Stimulated activated CD4-positive, alpha-beta T cell treated with anti-CD3 and anti-CD28 coated beads, Interleukin-2, amount 100 ng/mL, for 24 hours (primary cell): ENCODE measurements at places on chromosomes 6 and 20.

GRCh38 chr6:5151955-5152401 is 66.8 kb downstream of the PPP1R3G start:
- no peak for DNase-seq

GRCh38 chr6:128738112-128738511 is 144.8 kb upstream of the LAMA2 start:
- no peak for DNase-seq

GRCh38 chr6:101783287-101783686 is 389.8 kb downstream of the GRIK2 start:
- no peak for DNase-seq

- peak; percentile 51 for DNase-seq
Measured at GRCh38 chr20:53070706-53071392, 98.7 kb downstream of the TSHZ2 start.

- no peak for DNase-seq
Measured at GRCh38 chr6:26379292-26379691, 3.6 kb upstream of the BTN2A2 start.

GRCh38 chr20:35917077-35917476 is 37.2 kb downstream of the SCAND1 start:
- no peak for DNase-seq

- DNase-seq = no peak
Measured at GRCh38 chr20:18613553-18613952, 25.7 kb downstream of the DTD1 start.

GRCh38 chr6:110938171-110938570 is 20.3 kb upstream of the GTF3C6 start:
- no peak for DNase-seq

GRCh38 chr6:168272415-168273325 is 46.9 kb downstream of the DACT2 start:
- DNase-seq = no peak

DNA sequence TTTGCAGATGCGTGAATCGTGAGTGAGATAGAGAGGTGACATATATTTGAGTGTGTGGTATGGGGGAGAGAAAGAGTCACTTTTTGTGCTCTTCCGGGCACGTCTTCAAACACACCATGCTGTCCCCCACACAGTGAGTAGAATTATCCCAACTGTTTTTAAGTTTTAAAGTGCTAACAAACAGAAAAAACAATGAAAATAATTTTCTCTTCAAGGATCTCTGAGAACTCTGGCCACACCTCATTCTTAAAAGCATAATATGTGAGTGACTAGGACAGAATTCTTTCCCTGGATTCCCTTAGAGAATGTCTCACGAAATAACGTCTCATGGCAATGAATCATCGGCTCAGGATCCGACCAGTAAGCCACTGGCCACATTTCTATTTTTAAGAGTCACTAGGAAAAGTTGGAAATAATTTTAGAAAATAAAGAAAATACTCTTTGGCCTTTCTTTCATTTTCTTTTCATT is 235.7 kb upstream of the ZNF217 start:
- DNase-seq = no peak

DNA sequence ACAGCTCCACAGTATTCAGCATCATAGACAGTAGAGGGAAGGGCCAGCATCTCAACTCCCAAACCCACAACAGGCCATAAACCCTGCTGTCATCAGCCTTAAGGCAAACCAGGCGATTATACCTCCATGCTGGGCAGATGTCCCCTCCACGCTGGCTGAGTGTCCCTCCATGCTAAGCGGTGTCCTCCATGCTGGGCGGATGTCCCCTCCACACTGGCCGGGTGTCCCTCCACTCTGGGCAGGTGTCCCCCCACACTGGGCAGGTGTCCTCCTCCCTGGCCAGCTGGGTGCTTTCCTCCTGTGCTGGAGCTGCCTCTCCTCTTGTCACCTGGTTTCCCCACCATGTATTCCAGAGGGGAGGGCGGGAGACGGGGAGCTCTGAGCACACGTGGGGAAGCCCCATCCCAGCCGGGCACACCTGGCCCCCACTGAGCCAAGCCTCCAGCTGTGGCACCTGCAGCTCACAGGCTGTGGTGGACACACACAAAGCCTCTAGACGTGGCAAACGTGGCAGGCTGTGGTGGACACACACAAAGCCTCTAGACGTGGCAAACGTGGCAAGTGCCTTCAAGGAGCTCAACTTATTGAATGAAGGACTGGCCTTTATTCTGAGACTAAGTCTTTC is 197.1 kb downstream of the TAF4 start:
- DNase-seq = no peak

DNA sequence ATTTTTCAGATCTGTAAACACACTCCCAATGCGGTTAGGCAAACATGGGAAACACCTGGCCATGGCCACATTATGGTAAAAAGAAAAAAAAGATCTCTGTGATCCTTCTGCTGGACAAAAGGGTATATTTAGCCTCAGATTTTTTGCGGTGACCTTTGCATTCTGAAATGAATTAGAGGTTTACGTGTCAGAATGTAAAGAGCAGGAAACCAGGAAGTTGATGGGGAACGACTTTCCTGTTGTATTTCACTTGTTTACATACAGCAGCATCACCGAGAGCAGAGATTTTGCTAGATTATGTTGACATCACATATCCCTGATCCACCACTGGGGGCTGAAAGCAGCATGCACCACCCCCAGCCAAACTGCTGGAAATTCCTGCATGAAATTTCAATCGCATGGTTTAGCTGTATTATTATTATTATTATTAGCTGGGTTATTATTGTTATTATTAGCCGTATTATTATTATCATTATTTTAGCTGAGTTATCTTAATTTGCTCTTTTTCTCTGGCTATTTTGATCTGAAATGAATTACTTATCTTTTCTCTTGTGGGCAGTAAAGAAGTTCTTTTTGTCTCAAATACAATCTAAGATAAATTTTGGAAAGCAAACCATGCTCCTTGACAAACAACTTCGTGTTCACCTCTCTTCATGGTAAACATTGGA is 189.4 kb downstream of the ZFP64 start:
- DNase-seq = no peak

GRCh38 chr6:12436683-12437082 is 146.5 kb downstream of the EDN1 start:
- DNase-seq = no peak

DNA sequence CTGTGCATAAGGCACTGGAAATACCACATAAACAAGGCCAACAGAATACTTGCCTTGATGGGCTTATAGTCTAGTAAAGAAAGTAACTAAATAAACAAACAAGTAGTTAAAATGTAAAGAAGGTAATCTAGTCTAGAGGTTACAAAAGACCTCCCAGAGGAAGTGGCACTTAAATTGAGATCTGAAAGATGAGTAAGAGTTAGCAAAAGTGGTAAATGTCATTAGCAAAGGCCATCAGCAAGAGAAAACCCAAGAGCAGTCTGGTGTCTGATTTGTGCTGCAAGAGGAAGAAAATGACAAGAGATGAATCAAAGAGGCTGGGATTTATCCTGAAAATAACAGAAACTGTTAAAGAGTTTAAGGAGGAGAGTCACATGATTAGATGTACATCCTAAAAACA is 96.6 kb upstream of the SMLR1 start:
- DNase-seq = no peak

GRCh38 chr6:112029045-112029822 is 24.7 kb upstream of the CCN6 start:
- DNase-seq = peak; percentile 77

- peak; percentile 30 for DNase-seq
Measured at GRCh38 chr20:37392441-37393195, 46.7 kb downstream of the SRC start.

- no peak for DNase-seq
Measured at GRCh38 chr6:3227363-3228045, at the start of gene TUBB2B. Gene TUBB2B, minus strand, starts transcription at chr6:3227653. Its CDS starts 110 bp downstream, at chr6:3227543.

GRCh38 chr20:6700563-6701329 is 66.7 kb upstream of the BMP2 start:
- DNase-seq = no peak

DNA sequence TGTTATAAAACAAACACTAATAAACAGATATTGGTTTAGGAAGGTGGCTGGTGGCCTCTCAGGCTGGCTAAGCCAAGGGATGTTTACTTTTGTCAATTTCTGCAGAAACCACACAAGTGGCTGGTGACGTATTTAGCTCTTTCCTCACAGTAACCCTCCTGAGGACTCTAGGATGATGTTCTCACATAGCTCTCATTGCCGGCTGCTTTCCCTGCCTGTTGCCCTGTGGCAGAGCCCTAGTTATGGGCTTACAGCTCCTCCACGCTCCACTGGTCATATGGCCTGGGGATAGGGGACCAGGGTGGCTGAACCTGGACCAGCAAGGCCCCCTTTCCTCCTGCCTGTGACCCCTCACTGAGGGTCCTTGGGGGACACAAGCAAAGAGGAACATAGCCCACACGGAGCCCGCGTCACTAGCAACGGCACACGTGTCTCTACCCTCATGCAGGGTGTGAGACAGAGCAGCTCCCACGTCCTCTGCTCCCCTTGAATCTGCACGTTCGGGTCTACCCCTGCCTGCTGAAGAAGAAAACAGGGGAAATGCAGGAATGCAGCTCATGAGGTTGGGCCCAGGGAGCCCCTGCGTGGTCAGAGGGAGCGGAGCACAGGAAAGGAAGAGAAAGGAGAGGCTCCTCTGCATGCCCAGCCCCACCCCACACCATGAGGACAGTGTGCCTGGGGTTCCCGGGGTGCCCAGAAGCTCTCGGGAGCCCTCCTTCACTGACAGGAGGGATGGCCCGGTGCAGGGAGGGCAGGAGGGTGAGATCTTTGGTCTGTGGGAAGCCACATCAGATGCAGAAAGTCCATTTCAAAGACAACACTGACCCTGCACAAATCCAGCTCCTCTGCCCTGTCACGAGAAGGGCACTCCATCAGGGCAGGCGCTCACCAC is 13.9 kb downstream of the RAMACL start:
- DNase-seq = no peak
